Fibroblast of skin of left quadriceps (primary cell): ENCODE measurements at places on chromosomes 7 and 10.

GRCh38 chr7:16135658-16136057 lies 285.7 kb downstream of the CRPPA start:
- DNase-seq = peak; percentile 70

GRCh38 chr7:98808751-98809460 lies 60.9 kb downstream of the TMEM130 start:
- DNase-seq = no peak

- DNase-seq = no peak
Measured at GRCh38 chr7:151843181-151843580, 33.7 kb downstream of the PRKAG2 start.

DNA sequence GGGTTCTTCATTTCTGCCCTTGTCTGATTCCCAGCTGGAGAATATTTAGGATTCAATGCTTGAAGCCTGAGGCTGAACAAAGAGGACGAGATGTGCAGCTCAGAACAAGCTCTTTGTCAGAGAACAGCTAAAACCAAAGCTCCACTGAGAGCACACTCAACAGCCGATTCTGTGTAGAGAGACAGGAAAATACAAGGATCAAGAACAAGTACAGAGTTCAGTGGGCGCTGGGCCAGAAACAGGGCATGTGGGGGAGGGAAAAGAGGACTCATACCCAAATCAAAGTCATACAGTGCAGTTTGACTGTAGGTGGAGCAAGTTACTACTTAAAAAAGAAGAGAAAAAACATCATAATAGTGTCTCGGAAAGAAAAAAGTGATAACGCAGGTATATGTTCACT lies at the start of gene AGMO:
Gene AGMO (minus strand): TSS at position 181 of the 400 bp plus-strand sequence.
- no peak for DNase-seq

- no peak for DNase-seq
Measured at GRCh38 chr7:130566168-130566897, 74.4 kb downstream of the MEST start.

GRCh38 chr7:10939237-10939910 lies 34.3 kb upstream of the PHF14 start:
- DNase-seq = no peak

- DNase-seq = no peak
Measured at GRCh38 chr7:70693686-70694433, 438.1 kb upstream of the GALNT17 start.

GRCh38 chr10:126661841-126662515 lies 8.5 kb downstream of the C10orf90 start:
- DNase-seq = peak; percentile 79

DNA sequence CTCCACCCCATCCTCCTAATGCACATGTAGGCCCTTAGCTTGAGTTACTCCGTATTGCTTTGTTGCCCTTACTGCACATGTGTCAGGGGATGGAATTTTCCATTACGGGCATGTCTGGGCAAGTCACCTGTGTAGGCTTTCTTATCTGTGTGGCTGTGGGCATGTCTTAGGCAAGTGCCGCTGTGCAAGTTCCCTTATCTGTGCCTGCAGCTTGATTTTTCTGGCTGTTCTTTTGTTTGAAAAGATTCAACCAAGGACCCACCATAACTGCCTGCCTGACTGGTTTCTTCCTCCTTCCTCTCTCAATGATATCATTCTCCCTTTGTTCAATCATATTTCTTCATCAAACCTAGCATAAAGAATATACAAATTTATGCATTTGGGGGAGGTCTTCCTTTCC lies 88.5 kb downstream of the AKR1D1 start:
- no peak for DNase-seq

DNA sequence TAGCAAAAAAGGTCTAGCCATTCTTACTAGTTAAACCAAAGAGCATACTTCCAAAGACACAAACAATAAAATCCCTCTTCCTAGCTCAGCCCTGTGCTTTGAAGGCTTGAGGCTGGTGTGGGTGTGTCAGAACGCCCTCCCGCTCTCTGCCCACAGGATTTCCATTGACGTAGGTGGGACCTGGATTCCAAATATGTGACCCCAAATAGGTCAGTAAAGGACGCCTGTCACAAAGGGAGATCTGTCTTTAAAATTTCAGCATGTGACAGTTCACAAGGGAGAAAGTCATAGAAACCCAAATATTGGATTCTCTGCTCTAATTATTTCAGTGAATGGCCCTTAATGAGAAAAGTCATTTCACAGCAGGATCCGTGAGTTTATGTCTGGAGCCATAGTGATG lies 39.9 kb upstream of the LYZL1 start:
- no peak for DNase-seq

DNA sequence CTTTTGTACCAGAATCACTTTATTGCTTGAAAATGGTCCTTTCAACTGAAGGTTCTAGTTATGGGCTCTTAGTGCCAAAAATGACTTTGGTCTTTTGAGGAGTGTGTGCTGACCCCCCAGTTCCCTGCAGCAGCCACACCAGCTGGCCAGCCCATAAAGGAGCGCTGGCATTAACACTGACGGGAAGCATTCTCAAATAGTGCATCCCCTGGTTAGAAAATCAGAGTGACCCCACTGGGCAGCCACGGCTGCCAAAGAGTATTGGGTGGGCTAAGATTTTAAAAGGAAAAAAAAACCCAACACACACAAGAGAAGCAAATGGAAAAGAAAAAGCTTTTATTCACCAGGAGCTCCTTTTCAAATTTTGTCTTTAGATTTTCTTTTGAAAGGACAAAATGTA lies 199.8 kb downstream of the CELF2 start:
- no peak for DNase-seq

DNA sequence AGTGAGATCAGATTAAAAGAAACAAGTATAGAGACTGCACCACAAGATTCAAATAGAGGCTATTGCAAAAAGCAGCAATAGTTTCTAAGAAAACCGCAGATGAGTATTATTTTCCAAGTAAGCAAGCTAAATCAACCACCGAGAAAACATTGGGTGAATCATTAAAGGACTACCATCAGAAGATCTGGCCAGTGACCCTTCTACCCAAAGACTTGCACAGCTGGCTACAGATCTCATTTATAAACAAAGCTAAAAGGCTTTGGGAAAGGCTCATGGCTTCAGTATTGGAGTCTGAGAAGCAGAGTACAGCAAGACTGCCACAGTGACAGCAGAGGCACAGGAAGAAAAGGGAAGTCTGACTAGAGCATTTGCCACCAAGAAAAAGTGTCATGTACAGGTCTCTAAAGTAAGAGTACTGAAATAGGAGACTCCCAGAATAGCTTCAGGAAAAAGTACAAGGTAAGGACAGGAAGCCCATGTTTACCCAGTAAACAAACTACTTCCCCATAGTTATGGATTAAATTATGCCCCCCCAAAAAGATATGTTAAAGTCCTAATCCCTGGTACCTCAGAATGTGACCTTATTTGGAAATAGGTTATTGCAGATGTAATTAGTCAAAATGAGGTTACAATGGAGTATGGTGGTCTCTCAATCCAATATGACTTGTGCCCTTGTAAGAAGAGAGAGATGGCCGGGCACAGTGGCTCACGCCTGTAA lies 19.0 kb downstream of the STEAP1 start:
- no peak for DNase-seq

- DNase-seq = no peak
Measured at GRCh38 chr10:7625836-7626235, 40.9 kb downstream of the ITIH5 start.

- no peak for DNase-seq
Measured at GRCh38 chr10:81843042-81843441, 32.0 kb upstream of the NRG3 start.

GRCh38 chr10:11498399-11498798 lies 113.1 kb downstream of the USP6NL start:
- DNase-seq = no peak

DNA sequence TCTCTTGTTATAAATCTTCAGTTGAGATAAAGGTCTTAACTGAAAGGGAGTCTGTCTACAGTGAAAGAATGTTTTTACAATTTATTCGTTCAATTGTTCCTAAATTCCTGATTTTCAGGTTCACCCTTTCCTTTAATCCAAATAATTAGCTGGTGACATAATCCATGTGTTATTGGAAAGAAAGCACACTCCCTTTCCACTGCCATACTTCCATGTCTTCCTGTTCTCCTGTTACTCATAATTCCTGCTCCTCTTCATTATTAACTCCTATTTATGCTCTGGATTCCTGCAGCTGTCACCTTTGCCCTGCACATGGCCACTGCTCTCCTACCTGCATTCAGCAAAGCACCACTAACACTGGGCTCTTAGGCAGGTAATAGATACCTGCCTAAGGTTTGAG lies 40.0 kb upstream of the FAM3C start:
- DNase-seq = no peak

GRCh38 chr7:34075523-34076370 lies 170.4 kb downstream of the BMPER start:
- no peak for DNase-seq

DNA sequence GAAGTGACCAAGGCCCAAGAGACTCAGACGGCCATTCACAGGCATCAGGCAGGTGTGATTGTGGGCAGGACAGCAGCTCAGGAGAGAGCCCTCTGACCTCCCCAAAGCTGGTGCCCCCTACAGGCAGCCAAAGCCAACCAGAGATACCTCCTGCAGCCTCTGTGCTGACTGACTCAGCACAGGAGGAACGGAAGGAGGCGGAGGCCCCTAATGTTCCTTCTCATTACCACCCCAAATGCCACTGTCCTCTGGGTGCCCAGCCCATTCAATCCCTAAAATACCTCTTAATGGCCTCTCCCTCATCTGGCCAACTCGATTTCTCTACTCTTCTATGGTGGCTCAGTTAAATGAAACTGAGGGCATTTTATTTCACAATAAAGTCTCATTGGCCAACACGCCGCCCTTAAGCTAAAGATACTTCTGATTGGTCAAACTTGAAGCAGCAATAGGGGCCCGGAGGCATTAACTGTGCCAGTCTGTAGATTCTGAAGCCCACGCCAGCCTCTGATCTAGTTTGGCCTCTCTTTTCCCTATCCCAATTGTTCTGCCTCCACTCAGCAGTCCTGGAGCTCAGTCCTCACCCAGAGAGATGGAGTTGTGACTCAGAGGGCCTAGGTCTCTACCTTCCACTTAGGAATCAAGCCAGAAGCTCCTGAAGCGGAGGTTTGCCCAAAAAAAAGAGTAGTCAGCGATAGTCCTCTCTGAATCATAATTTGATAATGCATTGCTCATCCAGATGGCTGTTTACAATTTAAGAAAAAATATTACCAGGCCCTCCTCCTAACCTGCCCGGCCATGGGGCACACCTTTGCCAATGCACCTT lies 1.2 kb downstream of the CYREN start:
- DNase-seq = no peak

GRCh38 chr7:20330928-20331909 lies 519 bp downstream of the ITGB8 start:
- DNase-seq = no peak

GRCh38 chr7:17041324-17041723 lies 159.5 kb upstream of the AGR3 start:
- DNase-seq = peak; percentile 82

DNA sequence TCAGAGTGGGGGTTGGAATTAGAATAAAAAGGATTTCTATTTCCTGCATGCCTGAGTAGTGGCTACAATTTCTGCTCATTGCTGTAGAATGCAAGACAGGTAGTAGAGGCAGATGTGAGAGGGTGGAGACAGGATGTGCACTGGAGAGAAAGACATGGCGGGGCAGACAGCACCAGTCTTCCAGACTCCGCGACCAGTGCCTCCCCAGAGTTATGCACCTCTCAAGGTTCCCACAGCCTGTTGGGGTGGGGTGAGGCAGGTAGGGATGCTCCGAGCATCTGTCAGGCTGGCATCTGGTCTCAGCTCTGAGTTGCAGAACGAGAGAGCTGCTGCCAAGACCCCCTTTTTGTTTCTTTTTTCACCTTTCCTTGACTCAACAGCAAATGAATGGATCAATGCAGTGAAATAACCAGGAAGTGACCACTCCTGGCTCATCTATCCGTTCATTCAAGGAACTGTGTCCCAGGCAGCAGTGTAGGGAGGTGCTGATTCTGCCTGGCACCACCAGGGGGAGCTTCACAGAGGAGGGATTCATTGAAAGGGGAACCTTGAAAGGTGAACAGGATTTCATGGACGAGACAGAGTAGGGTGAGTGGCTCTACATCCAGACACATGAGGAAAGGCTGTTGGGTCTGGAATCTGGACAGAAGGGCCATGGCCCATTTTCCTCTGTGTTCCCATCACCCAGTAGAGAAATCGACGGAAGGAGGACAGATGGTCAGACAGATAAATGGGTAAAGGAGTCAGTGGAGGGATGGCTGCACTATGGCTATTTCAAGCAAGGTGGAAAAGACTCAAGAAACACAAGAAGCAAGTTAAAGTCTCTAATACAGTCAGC lies 17.2 kb upstream of the SLC18A3 start:
- DNase-seq = no peak

- no peak for DNase-seq
Measured at GRCh38 chr7:100863406-100863950, 3.7 kb upstream of the TRIP6 start.

- peak; percentile 66 for DNase-seq
Measured at GRCh38 chr10:35421553-35422178, 85.4 kb downstream of the CCNY start.

DNA sequence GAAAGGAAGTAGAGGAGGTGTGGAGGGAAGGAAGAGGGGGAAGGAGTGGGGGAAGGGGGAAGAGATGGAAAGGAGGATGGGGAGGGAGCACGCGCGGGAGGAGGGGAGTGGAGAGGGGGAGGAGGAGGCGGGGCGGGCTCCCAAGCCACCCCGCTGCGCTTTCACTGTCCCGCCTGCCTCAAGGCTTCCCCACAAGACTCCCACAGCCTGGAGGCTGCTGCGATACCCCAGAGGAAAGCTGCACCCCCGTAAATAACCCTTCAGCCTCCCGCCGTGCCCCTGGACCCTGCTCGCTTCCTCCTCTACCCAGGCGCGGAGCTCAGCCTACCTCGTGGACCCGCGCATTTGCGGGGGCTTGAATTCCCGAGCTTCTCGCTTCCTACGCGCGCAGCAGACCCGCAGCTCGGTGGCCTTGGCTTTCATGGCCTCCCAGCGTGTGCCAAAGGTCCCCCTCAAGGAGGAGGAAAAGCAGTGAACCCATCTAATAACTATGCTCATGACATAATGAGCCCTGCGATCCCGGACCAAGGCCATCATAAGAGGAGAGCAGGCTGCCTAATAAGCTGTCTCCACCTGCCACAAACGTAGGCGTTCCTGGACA lies at the start of gene C10orf67:
Gene C10orf67 (minus strand): TSS at position 557 of the 601 bp plus-strand sequence. CDS start 23 bp downstream, at position 534.
- DNase-seq = no peak

DNA sequence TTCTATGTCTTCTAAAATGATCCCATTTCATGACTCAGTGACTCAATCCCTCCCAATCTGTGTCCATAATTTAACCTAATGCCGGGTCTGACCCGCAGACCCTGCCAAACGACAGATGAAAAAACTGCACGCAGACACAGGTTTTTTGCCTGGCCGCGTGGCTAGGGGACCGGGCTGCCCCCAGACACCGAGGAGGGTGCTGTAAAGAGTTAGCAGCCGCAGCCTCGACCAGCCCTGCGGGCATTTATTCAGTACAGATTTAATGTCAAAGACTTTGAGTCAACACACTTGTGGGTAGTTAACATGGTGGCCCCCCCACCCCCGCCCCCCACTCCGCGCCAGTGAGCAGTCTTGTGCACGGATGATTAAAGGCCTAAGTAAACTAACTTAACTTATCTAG lies 1324.7 kb downstream of the GATA3 start:
- DNase-seq = no peak

- peak; percentile 28 for DNase-seq
Measured at GRCh38 chr7:105141068-105141467, 127.1 kb downstream of the KMT2E start.
